ENCODE measurements at places on chromosomes 2 and 18.

- no peak for DNase-seq
These were observed 139.3 kb downstream of the KLHL29 start for GRCh38 chr2:23524261-23524706.

GRCh38 chr2:134120733-134121630, 132.9 kb upstream of the MGAT5 start:
- peak; percentile 64 for DNase-seq

DNA sequence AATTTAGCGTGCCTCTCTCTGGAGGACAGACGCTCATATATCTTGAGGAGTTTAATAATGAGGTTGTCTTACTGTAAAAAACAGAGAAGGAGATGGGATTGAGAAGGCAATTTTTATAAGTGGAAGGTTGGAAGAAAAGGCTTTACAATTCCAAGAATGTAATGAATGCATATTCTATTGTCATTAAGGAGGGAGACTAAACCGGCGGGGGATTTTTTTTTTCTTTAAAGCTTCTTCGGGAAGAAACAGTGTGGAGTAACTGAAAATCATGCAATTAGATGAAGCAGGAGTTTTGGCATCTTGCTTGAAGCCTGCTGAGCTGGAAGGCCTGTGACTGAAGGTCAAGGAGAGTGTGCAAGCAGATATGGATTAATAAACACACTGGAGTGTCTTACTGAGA, 124.4 kb downstream of the HRH4 start:
- DNase-seq, result no peak

DNA sequence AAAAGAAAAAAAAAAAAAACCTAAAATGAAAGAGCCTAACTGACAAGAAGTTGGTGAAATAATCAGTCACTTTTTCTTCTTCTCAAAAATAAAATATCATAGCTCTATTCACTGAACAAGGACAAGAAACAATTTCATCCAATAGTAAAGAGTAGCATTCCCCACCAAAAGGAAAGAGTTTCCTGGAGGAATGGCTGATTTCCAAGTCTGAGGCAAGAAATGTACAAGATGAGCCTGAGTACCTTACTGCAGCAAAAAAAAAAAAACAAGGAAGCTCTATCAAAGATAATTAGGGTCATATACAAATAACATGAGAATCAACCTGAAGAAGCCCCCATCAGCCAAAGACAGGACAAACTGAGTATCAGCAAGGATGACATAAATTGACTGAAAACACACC, 11.5 kb downstream of the ROCK1 start:
- DNase-seq, result no peak

GRCh38 chr2:217993817-217994463, 8.9 kb downstream of the TNS1 start:
- DNase-seq, result peak; percentile 50

- DNase-seq, result peak; percentile 72
These were observed 239.1 kb downstream of the KCNS3 start for GRCh38 chr2:18117592-18117991.

DNA sequence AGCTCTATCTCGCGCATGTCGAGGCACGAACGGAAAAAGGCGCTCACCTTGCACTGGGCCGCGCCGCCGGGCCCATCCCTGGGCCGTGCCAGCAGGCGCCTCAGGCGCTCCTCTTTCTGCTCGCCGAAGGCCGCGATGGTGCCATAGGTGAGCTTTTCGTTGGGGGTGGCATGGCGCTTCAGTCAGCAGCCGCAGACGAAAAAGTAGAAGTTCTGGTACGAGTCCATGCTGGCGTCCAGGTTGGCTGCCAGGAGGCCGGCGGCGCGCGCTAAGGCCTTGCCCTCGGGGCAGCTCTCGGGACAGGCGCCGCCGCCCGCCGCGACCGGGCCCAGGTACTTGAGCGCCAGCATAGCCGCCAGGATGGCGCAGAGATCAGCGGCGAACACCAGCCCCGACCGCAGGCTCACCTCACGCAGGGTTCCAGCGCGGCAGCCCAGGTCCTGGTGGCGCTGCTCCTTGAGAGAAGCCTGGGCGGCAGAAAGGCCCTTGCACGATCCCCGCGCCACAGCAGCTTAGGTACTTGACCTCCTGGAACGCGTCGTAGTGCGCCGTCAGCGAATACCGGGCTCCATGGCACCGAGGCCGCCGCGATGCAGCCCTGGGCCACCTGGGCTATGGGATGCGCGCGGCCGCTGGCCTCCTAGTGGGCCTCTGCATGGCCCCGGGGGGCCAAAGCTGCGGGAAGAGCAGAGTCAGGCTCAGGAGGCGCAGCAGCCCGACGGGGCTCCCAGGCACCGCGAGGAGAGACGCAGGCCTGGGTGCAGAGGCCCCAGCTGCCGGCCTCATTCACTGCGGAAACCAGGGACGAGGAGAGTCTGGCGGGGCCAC, 12.8 kb downstream of the ALPG start:
- DNase-seq, result no peak

GRCh38 chr2:77207331-77207730, 314.8 kb downstream of the LRRTM4 start:
- DNase-seq, result no peak

DNA sequence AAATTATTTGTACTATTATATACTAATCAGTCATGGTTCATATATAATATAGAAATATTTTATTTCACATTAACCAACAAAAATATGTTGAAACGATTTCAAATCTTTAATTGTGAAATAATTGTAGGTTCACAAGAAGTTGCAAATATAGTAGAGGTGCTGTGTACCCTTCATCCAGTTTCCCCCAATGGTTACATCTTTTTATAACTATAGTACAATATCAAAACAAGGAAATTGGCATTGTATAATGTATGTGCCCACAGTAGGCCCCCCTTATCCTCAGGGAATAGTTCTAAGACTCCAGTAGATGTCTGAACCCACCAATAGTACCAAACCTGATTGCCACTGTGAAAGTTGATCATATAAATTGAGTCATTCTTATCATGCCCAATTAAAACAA, 7.4 kb upstream of the CYB5A start:
- no peak for DNase-seq

DNA sequence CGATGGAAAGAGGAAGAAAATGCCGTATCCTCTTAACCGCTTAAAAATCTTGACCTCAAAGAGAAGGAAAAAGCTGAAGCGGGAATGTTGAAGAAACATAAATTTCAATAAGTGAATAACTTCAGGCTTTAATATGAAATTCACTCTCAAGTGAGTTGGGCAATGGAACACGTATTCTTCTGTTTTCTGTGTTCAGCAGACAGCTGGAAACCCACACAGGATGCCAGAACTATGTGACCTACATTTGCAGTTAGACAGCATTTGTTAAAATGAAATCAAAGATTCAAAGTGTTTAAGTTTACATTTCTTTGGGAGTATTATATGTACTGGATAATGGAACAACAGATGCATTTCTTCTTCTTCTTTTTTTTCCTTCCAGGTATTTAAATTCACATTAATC, 80.5 kb upstream of the SPATS2L start:
- no peak for DNase-seq

DNA sequence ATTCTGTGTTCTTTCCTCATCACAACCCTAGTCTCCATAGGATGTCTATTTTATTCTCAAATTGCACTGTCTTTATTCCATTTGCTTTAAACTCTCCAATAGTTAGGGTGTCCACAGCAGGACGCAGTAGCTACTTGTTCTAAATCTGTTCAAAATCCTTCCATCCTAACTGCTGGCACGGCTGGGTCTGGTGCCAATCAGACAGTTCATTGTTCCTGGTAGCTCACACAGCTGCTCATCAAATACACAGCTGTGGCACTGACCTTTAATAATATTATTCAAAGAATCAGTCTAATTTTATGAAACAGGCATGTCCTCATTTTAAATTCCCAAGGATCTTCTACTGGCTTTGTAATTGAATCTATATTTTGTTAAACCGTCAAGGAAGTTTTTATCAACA, 59.7 kb upstream of the TMEFF2 start:
- no peak for DNase-seq
